ENCODE measurements at places on chromosomes 4 and X.

GRCh38 chrX:43656005-43656494 is at the start of gene MAOA:
Gene MAOA, plus strand, starts transcription at chrX:43656299. Its CDS starts 43 bp downstream, at chrX:43656342.
- H3K27ac ChIP-seq: no peak within 1 kb of the TSS
- peaks cover 7% of the 10 kb centered on the region for H3K4me1 ChIP-seq
- no peaks in the 10 kb centered on the region for H3K36me3 ChIP-seq
- DNase-seq: peak; percentile 46
- H3K27me3 ChIP-seq: peaks cover 15% of the 10 kb centered on the region
- peak within 1 kb of the TSS; percentile 86 for H3K4me3 ChIP-seq

DNA sequence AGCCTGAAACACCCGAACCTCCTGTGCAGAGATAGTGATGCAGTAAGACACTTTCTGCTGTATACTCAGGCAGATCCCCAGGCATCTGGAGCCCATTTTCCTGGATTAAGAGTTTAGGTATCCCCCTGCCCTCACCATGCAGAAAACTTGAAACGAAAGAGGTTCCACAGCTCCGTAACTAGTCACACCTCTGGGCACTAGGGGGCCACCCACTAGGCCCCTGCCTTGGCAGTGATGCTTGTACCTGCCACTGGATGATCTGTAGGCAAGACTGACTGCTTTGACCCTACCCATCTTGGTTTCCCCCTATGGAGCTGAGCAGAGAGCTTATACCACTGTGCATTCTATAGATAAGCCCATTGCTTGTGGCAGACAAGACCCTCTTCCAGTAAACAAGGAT is 940.6 kb downstream of the PCDH19 start:
- H3K36me3 ChIP-seq: no peaks in the 10 kb centered on the region
- no peaks in the 10 kb centered on the region for H3K4me1 ChIP-seq
- H3K4me3 ChIP-seq: no peak overlapping the region
- no peak overlapping the region for H3K27ac ChIP-seq
- H3K27me3 ChIP-seq: no peaks in the 10 kb centered on the region

DNA sequence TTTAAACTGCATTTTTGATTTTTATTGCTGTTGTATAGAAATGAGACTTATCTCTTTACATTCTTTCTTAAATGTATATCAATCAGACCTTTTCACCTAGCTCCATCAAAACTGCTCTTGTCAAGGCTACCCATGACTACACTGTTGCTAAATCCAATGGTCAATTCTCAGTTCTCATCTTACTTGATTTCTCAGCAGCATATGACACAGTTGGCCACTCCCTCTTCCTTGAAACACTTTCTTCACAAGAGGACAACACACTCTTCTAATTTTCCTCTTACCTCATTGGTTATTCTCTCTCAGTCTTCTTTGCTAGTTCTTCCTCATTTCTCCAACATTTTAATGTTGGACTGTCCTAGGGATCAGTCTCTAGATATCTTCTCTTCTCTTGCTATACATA is 94.1 kb upstream of the CITED1 start:
- H3K27me3 ChIP-seq: no peaks in the 10 kb centered on the region
- H3K27ac ChIP-seq: no peak overlapping the region
- peaks cover 14% of the 10 kb centered on the region for H3K4me1 ChIP-seq
- no peak for DNase-seq
- H3K36me3 ChIP-seq: no peaks in the 10 kb centered on the region

GRCh38 chr4:100356172-100356571 is 161.7 kb downstream of the EMCN start:
- H3K27ac ChIP-seq: no peak overlapping the region
- no peak for DNase-seq
- no peaks in the 10 kb centered on the region for H3K27me3 ChIP-seq
- H3K4me1 ChIP-seq: no peaks in the 10 kb centered on the region

GRCh38 chr4:24794916-24795665 is at the start of gene SOD3:
Gene SOD3, plus strand, starts transcription at chr4:24795573. Its CDS starts 3,949 bp downstream, at chr4:24799522.
- H3K27me3 ChIP-seq: peaks cover 59% of the 10 kb centered on the region
- peaks cover 24% of the 10 kb centered on the region for H3K4me1 ChIP-seq
- peak within 1 kb of the TSS; percentile 54 for H3K27ac ChIP-seq
- H3K36me3 ChIP-seq: no peaks in the 10 kb centered on the region

DNA sequence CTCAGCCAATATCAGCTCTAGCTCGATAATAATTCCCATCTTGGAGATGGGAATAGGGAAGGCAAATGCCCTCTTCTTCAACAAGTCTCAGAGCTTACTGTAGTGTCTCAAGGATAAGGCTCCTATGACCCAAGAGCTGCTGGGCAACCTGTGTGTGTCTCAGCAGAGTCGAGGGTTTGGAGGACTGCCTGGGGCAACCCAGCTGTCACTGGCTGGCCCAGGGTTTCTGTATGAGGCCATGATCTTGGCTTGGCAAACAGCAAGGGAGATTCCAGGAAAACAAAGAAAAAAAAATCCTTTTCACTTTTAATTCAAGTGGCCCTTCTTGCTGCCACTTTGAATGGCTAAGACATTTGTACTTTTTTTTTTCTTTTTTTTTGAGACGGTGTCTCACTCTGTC is 34.4 kb downstream of the TMSB4X start:
- DNase-seq: no peak
- no peak overlapping the region for H3K4me3 ChIP-seq
